Stimulated activated CD8-positive, alpha-beta memory T cell treated with anti-CD3 and anti-CD28 coated beads, Interleukin-15, amount 100 ng/mL, for 24 hours (primary cell): ENCODE measurements at places on chromosomes 7 and 10.

GRCh38 chr10:30352377-30352776 lies 3.3 kb upstream of the MTPAP start:
- DNase-seq, result no peak

- DNase-seq, result no peak
Measured at GRCh38 chr10:60480865-60481563, 91.3 kb upstream of the ANK3 start.

DNA sequence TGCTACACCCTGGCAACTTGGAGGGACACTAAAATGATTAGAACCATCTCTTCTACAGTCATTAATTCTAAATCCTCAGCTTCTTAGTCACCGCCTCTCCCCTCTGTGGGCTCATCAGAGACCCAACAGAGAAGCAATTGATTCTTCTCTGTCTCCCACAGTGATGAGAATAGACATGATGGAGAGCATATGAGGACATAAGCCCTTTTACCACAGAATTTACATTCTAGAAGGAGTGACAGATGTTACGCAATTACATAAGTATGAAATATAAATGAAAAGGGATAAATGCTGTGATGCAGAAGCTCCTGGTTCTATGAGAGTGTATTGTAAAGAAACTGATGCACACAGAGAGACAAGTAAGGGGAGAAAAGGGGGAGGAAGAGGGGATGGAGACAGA lies 18.1 kb upstream of the ABCB5 start:
- DNase-seq, result no peak

DNA sequence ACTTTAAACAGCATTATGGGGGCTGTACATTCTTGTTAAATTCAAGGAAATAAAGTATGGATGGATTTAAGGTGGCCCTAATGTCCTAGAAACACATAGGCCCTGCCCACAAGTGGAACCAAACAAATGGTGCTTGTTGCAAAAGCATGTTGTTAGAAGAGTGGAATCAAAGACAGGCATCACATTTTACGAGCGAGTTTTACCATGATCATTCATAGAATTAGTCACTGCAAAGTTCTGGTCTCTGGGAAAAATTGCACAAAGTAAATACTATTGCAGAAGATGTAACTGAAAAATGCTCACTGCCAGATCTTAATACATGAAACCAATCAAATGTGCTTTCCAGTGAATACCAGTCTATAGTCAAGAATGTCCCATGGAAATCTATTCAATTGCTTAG lies 677.1 kb downstream of the PARD3 start:
- no peak for DNase-seq

DNA sequence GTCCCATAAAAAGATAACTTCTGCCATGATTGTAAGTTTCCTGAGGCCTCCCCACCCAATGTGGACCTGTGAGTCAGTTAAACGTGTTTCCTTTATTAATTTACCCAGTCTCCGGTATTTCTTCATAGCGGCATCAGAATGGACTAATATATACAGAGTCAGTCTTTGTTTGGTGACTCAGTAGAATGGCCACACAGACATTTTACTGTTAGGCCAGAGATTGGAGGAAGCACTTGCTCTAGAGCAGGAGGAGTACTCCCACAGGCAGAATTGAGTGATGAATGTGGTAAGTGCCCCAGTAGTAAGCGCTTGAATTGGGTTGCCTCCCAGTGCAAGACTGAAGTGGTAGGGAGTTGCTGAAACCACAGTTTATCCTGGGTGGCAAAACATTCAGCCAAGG lies 149.5 kb upstream of the SMIM30 start:
- DNase-seq, result no peak

DNA sequence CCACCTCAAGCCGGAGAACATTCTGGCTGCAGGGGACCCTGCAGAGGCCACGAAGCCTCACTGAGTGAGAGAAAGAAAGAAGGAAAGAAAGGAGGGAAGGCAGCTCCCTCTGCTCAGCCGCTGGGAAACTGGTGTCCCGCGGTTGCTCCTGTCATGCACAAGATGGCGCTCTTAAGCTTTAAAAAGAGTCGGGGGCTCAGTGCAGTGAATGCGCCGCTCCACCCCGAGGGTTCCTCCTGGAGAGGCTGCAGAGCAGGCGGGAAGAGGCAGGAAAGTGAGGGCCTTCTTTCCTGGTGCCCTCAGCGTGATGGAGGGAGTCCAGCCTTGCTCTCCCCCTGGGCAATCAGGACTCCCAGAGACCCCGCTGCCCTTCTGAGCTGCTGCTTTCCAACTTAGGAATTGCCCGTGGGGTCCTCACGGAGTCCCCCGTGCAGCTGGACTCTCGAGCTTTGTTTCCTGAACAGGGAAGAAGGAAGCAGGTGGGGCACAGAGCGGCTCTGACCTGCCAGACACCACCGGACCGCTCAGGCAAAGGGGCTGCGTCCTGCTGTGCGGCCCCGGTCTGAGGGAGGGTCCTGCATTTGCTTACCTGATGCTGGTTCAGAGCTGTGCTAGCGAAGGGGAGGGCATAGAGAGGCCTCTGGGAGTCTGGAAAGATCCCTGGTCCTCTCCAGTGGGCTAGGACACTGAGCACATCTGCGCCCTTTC lies 141.9 kb upstream of the MKI67 start:
- no peak for DNase-seq

DNA sequence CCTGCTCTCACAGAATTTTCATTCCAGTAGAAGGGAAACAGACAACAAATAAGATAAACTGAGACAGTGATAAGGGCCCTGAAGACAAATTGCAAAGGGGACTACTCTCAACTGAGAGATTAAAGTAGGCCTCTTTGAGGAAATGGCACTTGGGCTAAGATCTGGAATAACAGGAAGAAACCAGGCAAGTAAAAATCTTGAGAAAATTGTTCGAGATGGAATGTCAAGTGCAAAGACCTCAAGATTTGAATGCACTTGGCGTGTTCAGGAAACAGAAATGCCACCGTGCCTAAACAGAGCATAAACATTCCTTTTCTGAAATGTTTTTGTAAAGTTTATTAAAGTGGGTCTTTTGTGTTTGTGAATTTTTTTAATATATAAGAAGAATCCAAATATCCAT lies 10.7 kb downstream of the ARMH3 start:
- no peak for DNase-seq

DNA sequence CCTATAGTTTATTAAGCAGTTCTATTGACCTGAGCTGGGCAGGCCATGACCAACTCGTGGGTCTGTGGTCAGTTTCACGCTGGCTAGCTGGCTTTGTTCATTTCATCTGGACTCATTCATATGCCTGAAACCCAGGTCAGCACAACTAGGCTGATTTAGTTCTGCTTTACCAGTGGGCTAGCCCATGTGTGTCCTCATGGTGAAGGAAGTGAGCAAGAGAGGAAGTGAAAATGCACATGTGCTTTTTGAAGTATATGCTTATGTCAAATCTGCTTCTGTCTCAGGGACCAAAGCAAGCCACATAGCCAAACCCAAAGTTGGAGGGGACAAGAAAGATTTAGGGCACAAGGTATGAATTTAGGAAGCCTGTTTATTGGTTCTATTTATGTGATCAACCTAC lies 154.5 kb downstream of the RNF133 start:
- DNase-seq, result no peak
